ENCODE measurements at places on chromosomes 7 and 10.

- no peak for DNase-seq
These were observed 87.9 kb downstream of the PAXIP1 start for GRCh38 chr7:154914996-154915380.

DNA sequence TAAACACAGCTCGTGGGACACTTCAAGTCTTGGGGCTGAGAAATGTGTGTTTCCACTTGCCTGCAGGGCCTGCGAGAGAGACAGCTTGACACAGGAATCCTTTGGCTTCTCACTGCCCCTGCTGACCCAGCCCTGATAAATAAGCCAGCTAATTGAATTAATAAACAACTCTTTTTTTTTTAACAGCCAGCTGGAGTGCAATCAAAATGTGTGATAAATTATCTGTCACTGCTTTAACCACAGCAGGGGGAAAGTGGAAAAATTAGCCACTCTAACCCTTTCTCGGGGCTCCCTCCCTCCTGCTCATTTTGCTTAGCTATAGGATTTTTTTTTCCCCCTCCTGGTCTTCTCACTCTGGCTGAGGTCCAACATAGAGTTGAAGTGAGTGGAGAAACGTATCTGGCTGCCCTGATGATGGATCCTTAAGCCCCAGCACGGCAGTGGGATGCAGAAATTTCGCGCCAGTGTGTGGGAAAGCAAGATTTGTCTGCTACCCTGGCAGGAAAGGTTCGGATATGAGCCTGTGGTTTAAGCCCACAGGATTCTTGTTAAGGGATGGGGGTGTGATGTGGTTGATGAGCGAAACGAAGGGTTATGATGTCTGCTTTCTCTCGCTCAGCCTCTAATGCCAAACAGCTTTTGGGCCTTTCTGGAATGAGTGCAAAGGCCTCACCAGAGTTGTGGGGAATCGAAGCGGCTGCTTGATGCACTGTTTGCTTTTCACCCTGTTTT is 173.8 kb downstream of the TRIL start:
- DNase-seq = no peak

DNA sequence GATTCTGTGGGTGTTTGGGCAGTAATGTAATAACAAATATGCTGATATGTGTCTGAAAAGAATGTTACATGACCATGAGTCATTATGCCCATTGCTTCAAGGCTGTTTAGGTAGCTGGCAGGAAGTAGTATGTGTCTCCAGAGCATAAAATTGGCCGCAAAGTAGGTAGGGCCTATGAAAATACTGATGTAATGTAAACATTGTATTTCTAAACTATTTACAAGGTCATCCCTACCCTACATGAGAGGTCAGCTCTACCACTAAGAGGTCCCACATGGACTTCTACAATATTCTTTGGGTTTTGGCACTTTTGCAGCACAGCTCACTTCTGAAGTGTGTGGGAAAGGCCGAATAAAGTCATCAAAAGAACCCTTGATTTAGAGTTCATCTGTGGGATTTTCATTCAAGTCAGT is 301.9 kb downstream of the AHR start:
- no peak for DNase-seq

- DNase-seq = no peak
These were observed 116.8 kb downstream of the DNAJB9 start for GRCh38 chr7:108686494-108686893.

- DNase-seq = no peak
These were observed 851.8 kb downstream of the XPNPEP1 start for GRCh38 chr10:109071539-109071938.

DNA sequence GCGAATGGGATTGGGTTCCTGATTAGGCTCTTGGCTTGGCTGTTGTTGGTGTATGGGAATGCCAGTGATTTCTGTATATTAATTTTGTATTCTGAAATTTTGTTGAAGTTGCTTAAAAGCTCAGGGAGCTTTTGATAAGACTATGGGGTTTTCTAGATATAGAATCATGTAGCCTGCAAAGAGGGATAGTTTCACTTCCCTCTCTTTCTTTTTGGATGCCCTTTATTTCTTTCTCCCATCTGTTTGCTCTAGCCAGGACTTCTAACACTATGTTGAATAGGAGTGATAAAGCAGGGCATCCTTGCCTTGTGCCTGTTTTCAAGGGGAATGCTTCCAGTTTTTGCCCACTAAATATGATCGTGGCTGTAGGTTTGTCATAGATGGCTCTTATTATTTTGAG is 40.4 kb upstream of the MPP7 start:
- no peak for DNase-seq

GRCh38 chr10:60974463-60975149 is 30.6 kb upstream of the RHOBTB1 start:
- no peak for DNase-seq

DNA sequence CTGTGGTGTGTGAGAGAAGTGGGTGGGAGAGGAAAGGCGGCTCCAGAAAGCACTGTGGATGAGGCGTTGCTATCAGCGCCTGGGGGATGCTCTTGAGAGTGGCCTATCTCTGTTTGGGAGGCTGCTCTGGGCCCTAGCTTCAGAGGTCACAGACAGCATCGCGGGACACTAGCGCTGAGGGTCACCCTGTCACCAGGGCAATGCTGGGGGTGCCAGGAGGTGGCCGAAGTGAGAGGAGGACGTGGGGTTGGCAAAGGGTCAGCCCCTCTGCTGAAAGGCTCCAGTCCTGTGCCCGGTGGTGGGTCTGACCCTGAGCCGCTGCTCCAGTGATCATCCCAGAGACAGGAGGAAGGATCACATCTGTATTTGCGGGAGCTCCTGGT is 3.0 kb upstream of the TACR2 start:
- no peak for DNase-seq

GRCh38 chr10:12022580-12023257 is 19.9 kb downstream of the UPF2 start:
- DNase-seq = no peak

GRCh38 chr10:49068672-49069217 is 46.6 kb downstream of the VSTM4 start:
- no peak for DNase-seq

DNA sequence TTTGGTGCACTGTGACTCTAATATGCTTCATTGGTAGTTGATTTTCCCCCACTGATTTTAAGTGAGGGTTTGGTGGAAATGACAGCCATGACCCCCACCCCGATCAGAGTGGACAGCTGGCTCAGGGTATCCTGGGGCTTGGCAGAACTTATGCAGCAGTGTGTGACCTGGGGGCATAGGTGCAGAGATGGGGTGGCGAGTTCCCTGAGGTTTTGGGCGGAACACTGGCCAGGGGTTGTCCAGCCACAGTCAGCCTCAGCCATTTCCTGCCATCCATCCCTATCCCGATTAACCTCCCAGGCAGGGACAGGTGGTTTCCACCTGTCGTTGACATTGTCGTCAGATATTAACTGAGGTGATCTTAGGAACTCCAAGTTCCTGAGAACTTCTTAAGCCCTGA is 155.8 kb upstream of the CHST15 start:
- no peak for DNase-seq

GRCh38 chr10:21388589-21388988 is 136.9 kb downstream of the SKIDA1 start:
- DNase-seq = no peak

DNA sequence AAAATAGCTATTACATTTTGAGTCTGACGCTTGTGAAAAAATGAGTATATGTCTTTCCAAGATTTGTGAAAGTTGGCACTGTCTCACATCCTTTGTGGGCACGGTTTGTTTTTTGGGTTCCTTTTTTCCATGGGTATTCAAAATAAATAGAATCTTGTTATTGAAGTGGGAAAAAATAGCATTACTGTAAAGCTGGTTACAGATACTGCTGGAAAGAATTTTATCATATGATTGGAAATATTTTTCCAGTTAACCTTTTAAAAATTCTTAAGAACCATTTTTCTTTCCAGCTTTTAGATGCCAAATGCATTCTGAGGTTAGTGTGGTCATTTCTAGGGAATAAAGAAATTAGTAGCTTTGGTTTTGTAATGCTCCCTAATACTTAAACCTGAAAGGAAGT is 11.4 kb downstream of the NET1 start:
- DNase-seq = no peak

- DNase-seq = no peak
These were observed 73.9 kb downstream of the SH3PXD2A start for GRCh38 chr10:103781329-103782061.

DNA sequence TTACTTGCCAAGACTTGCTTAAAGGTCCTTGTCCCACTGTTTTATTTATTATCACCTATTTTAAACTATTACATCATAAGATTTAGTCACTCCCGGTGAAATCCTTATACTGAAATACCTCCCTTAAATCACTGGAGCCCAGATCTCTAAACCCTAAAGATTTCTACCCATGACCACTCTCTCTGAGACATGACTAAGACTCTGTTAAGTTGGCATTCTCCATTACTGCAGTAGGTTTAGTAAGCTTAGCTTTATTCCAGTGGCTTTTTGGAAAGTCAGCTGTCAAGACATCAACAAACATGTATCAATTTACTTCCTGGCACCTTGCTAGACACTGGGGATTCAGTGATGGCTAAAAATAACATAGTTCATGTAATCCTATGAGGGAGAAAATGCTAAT is 874.2 kb downstream of the KCNMA1 start:
- DNase-seq = no peak

DNA sequence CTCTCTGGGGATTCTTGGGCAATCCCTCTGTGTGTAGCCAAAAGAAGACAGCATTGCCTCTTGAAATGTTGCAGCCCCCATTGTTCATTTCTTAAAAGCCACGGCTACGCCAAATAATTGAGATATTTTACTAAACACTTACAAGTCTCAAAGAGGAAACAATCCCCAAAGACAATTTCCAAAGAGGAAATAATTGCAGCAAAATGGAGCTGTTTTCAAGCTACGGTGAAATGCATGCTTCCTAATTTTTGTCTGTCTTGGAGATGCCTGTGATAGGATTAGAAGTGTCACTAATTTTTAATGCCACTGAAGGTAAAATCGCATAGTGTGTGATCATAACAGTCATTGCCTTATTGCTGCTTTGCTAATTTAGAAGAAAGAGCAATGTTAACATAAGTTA is 72.9 kb upstream of the NAMPT start:
- no peak for DNase-seq

DNA sequence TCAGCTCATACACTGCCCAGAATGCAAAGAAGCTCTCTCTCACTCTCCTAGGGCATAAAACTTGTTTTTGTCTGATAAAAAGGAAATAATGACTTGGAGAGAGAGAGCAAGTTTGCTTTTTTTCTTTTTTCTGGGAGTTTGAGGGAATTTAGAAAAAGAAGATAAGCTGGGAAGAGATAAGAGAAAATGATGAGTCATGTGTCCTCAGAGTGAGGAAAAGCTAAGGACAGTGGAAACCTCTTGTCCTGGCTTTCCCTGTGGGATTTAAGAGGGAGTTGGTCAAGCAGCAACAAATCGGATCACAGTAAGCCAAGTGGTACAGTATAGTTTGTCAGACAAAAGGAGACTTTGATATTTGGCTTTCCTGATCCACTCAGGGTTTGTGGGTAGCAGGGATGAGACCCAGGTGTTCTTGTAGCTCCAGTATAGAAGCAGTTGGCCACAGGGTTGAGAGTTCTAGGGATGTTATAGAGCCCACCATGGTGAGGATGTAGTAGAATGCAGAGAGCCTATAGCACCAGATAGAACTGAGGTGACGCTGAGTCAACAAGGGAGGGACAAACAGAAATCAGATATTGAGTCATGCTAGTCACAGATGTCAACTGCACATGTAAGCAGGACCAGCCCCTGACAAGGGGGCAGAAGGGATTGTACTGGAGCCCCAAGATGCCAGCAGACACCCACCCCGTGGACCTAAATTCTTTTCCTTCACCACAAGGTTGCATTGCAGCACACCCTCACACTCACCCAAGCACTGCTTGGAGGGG is 219.3 kb upstream of the TAC1 start:
- no peak for DNase-seq

- peak; percentile 47 for DNase-seq
These were observed 109.9 kb upstream of the EFCAB10 start for GRCh38 chr7:105691082-105691679.

- DNase-seq = no peak
These were observed 48.0 kb upstream of the DLG5 start for GRCh38 chr10:77974396-77975074.

DNA sequence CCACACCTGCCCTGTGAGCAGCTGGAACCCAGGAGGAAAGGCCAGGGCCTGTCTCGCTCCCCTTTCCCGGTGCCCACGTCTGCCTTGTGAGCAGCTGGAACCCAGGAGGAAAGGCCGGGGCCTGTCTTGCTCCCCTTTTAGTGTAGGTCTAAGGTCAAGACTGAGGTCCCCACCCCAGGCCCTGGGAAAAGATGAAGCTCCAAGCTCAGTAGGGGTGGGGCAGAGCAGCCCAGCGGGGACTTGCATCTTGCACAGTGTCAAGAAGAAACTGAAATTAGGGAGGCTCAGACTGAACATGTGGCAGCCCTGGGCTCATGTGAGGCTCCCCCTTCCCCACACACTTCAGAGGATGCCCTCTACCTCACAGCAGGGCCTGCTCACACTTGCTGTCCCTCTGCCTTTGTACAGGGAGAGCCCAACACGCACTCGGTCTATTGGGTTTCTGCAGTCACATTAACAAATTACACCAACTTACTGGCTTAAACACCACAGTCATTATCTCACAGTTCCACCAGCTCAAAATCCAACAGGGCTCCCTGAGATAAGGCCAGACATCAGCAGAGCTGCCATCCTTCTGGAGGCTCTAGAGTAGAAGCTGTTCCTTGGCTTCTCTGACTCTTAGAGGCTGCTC is 12.4 kb downstream of the POLL start:
- no peak for DNase-seq

DNA sequence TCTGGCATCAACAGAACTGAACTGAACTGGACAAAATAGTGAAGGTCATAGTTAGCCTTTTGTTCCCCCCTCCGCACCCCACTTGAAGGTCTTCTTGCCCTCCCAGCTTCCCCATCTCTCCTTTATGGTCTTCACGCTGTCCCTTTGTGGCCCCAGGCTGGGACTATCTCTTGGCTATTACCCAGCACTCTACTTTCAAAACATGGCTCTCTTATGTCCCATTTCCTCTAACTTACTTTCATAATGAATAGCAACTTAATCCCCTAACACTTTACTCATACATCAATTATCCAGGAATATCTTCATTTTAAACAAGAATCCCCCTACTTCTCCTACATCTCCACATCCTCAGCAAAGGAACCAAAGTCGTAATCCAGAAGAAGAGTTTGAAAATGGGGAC is 135.3 kb upstream of the ITGB1 start:
- no peak for DNase-seq

- no peak for DNase-seq
These were observed 830 bp downstream of the IMPDH1 start for GRCh38 chr7:128408709-128409595.

GRCh38 chr10:118531105-118531852 is 64.2 kb downstream of the PRLHR start:
- DNase-seq = no peak

DNA sequence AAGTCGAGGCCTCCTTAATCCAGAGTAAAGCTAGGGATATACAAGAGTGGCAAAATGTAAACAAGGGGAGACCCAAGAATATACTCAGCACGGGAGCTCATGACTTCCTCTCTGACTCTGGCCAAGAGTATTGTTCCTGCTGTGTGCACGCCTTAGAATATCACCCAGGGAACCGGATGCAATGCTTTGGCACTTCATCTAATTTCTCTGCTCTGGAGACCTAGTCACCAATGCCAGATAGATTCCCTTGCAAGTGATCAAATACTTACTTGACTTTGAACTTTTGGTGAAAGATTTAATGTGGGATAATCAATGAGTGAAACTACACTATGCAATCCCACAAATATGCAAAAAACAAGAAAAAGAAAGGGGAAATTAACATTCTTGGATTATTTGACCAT is 695.5 kb downstream of the INHBA start:
- no peak for DNase-seq
